Amniotic epithelial cell (primary cell): ENCODE measurements at places on chromosomes 3 and 15.

GRCh38 chr3:155744626-155745324 lies at the start of gene PLCH1:
PLCH1 (minus strand) TSS chr3:155745071; CDS start chr3:155704224, 40,847 bp downstream.
- DNase-seq: peak; percentile 17

GRCh38 chr3:129238945-129239705 lies 10.3 kb upstream of the COPG1 start:
- DNase-seq: peak; percentile 32

DNA sequence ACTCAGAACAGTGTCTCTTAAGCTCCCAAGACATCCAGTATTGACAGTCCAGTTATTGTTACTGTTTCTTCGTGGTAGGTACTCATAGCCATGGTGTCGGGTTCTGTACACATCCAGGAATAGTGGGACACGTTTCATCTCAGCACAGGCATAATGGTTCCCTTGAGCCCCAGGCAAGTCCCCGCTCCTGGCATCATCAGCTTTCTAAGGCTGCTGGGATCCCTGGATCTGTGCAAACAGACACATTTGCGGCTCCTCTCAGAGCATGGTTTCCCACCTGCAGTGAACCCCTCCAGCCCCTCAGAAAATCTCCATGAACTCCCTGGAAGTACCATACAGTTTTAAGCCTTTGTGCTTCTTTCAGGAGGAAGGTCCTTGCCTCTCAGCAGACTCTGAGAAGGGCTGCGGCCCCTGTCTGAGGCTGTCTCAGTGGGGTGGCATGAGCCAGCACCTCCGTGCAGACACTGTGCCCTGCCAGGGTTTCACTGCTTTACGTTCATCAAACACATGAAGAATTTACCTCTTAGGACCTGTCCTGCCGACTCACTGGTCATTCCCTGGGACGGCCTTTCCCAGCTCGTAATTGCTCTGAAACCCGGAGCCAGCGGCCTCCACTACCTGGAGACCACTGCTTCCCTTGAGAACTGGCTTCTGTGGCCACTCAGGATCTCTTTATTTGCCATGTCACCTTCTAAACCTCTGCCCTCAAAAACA lies 124.9 kb downstream of the LRRK1 start:
- no peak for DNase-seq

DNA sequence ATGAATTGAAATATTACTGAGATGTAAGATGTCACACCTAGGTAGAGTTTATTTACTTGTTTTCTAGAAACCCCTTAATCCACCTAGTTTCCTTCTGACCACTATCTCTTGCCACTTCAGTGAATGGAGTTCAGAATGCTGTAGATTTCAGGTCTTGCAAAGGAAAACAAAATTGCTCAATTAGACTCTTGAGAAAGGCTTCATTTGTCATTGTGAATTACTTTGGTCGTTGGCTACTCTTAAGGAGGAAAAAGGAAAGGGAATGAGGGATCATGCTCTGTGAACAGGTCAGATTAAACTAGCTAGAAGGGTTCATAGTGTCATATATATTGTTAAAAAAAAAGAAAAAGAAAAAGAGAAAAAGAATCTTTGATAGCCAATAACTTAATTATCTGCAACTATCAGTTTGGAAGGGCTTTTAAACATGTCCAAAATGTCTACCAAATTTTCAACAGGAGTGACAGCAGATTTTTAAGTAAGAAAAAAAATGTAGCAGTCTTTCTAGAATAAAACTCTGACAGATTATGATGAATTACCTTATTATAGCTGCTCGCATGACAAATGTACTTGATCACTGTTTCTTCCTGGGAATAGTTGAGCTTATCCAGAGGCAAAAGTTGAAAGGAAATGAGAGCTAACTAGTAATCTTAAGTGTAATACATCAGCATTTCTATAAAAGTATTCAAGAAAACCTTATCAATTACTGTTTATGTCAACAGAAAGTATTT lies 543.5 kb downstream of the CADM2 start:
- no peak for DNase-seq

GRCh38 chr3:3392946-3393345 lies 213.5 kb upstream of the CRBN start:
- DNase-seq: no peak

GRCh38 chr15:40697916-40698315 lies 2.9 kb downstream of the RAD51 start:
- DNase-seq: no peak

DNA sequence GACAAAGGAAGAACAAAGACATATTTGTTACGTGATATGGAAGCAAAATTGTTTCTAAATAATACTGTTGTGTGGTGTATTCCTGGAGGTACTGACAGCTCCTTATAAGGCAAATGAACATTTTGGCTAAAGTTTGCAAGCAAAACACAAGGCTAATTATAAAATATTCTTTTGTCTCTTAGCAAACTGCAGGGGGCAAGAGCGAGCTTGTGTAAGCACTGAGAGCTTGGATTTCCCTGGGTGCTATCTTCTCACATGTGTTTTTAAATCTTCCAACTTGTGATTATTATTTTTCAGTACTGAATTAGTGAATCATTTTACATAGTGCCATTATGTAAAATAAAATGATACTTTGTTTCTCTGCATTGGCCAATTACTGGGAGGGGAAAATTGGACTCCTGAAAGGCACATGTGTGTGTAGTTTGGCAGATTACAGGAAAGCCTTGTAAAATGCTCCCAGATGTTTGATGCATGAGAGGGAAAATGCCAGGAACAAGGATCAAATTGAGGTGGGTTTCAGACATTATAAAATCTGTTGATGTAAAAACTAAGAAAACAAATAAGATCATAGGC lies 611.5 kb downstream of the AGBL1 start:
- DNase-seq: no peak

DNA sequence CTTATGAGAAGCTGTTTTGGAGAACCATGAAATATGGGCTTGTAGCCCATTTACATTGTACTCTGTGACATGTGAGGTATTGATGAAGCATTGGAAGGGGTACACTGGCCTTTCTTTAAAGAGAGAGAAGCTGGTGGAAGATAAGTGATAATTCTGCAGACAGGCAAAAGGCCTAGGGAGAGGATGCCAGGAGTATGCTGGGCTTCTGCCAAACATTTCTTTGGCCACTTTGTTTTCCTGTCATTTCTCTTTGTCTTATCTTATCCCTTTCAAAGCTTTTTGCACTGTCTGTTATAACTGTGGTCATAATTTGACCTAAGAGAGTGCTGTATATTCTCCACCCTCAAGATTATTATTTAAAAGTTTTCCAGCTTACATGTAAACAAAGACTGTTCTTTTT lies 109.6 kb upstream of the SEMA6D start:
- DNase-seq: peak; percentile 52

- DNase-seq: peak; percentile 72
Measured at GRCh38 chr3:105367406-105368213, 901 bp downstream of the ALCAM start.

GRCh38 chr3:65871305-65872141 lies 167.2 kb downstream of the MAGI1 start:
- DNase-seq: no peak

- DNase-seq: no peak
Measured at GRCh38 chr15:90003736-90004135, 2.6 kb downstream of the ZNF710 start.

DNA sequence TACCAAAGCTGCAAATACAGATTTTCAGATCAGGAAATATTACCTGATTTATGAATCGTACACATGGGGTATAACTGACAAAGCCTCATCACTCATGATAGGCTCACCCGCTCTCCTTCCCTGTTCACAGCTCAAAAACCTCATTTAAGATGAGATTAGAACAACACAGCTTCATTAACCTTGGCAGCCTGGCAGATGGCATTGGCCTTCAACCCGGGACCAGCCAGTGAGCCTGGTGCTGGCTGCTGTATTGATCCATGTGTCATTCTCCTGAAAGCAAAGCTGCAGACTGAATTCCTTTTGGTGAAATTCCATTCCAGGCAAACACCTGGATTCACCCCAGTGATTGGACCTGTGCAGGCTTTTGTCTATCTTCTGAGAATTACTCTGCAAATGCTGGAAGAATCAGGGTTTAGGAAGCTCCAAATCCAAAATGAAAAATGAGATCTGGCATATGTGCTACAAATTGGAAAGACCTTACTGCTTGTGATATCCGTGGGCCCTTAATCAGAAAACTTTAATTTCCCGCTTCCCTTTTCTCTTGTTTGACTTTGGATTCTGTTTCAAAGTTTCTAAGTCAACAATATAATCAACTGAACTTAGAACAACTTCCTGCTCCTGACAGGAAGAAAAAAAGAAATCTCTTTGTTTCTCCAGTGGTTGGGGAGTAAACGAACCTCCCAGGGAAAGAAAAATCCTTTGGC lies 189.1 kb upstream of the KBTBD8 start:
- no peak for DNase-seq

DNA sequence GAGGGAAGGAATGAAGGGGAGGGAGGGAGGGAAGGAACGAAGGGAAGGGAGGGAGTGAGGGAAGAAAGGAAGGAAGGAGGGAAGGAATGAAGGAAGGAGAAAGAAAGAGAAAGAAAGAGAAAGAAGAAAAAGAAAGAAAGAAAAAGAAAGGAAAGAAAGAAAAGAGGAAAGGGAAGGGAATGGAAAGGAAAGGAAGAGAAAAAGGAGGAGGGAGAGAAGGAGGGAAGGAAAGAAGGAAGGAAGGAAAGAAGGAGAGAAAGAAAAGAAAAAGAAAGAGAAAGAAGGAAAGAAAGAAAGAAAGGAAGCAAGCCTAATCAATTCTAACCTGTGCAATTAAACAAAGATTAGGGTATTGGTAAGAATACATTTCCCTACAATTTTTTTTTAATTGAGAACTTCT lies 238.6 kb downstream of the PYDC2 start:
- DNase-seq: no peak

DNA sequence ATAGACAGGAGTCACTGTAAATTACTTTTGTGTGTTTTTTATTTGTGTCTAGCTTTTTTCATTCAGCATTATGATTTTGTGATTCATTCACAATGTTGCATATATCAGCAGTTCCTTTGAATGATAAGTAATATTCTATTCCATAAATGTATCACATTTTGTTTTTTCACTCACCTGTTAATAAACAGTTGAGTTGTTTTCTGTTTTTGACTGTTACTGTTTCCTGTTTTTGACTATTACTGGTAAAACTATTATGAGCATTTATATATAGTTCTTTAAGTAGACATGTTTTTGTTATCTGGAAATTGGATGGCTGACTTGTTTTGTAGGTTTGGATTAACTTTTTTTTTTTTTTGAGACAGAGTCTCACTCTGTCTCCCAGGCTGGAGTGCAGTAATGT lies 138.4 kb downstream of the RSRC1 start:
- no peak for DNase-seq

DNA sequence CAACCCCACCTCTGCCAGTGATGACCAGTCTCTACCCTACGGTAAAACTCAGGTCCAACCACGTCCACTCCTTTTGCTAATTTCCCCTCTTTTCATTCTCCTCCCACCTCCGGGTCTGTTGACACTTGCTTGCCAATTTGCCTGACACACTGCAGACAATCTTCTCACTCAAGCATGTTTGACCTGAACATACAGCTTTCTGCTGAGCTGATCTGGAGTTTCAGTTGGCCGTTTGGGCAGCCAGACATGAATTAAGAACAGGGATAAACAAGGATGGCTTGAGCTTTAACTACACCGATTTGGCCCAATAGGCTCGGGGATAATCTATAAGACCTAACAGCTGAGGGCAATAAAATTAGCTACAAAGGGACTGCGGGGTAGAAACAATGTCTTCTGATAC lies 758.6 kb upstream of the CFAP20DC start:
- no peak for DNase-seq

DNA sequence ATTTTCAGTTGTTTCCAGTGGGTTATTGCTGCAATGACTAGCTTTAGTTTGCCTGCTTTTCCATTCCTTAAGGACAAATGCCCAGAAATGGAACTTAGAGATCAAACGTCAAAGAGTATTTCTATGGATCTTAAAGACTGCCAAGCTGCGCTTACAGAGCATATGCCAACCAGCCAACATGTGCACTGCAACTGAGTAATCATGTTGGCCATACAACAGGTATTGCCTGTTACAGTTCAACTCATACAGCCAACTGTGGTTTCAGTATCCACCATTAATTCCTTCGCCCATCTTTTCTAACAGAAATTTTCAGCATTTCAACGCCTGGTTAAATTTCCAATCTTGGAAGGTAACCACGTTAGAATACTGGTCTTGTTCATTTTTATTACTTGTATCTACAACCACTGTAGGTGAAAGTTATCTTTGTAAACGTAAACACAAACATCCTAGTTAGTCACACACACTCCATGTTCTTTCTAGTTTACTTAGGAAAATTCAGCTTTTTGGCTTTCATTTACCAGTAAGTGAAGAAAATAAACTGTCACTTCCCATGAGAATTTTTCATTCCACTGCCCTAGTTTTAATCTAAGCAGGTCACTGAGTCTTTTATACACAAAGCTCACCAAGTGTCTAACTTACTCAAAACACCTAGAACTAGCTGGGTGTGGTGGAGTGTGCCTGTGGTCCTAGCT lies 3.9 kb downstream of the RPL32 start:
- DNase-seq: no peak

GRCh38 chr3:103349760-103350159 lies 914.9 kb downstream of the ZPLD1 start:
- DNase-seq: no peak

DNA sequence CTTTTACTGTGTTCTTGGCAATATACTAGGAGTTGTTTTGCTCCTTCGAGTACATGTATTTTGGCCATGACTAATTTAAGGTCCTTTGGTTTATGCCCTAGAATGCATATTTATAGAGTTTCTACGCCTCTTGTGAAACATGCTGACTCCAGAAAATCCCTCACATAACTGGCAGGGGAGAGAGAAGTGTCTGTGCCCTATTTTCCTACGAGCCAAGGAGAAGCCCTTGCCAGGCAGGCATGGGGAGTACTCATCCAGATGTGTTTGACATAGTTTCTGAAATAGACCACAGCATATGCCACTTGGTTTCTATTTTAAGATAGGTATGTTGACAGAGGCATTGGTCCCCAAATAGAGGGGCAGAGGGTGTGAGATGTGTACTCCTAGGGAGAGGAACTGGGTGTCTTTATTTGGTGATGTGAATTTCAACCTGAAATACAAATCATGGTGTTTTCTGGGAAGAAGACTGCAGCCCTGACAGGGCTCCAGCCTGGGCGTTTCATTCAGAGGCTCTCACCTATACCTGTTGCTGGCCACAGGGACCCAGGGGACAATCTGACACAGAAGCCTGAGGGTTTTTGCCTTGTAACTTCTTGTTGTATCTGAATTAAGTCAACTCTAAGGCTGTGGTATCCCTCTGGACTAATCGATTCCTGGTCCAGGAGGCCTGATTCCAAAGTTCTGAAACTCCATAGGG lies 267.8 kb upstream of the C2CD4B start:
- DNase-seq: peak; percentile 56

- DNase-seq: no peak
Measured at GRCh38 chr3:72750405-72750965, 97.8 kb downstream of the SHQ1 start.
